Renal pelvis (tissue), 12 donors: ENCODE measurements at places on chromosomes 3 and 15.
A peak's percentile ranks its signal among the peaks of the same experiment; 100 is the strongest.

GRCh38 chr15:49379996-49380395 is 43.0 kb upstream of the FGF7 start:
- DNase-seq = no peak

GRCh38 chr3:188664795-188665194 is 507.0 kb upstream of the TPRG1 start:
- DNase-seq = no peak

GRCh38 chr15:45802140-45802539 is 167.3 kb downstream of the SQOR start:
- DNase-seq = no peak

DNA sequence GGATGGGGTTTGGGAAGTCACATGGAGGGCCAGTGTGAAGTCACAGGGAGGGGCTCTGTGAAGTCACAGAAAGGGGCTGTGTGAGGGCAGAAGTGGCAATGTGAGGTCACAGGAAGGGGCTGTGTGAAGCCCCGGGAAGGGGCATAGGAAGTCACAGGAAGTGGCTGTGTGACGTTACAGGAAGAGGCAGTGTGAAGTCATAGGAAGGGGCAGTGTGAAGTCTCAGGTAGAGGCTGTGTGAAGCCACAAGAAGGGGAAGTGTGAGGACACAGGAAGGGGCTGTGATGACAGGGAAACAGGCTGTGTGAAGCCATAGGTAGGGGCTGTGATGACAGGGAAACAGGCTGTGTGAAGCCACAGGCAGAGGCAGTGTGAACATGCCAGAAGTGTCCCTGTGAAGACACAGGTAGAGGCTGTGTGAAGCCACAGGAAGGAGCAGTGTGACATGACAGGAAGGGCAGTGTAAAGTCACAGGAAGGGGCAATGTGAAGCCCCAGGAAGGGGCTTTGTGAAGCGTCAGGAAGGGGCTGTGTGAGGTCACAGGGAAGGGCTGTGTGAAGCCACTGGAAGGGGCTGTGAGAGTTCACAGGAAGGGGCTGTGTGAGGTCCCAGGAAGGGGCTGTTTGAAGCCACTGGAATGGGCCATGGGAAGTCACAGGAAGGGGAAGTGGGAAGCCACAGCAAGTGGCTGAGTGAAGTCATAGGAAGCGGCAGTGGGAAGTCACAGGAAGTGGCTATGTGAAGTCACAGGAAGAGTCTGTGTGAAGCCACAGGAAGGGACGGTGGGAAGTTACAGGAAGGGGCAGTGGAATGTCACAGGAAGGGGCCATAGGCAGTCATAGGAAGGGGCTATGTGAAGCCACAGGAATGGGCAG is 37.1 kb downstream of the GASK1A start:
- DNase-seq = no peak

- DNase-seq = no peak
Observed at GRCh38 chr3:46996689-46997452, 17.4 kb downstream of the NBEAL2 start.

DNA sequence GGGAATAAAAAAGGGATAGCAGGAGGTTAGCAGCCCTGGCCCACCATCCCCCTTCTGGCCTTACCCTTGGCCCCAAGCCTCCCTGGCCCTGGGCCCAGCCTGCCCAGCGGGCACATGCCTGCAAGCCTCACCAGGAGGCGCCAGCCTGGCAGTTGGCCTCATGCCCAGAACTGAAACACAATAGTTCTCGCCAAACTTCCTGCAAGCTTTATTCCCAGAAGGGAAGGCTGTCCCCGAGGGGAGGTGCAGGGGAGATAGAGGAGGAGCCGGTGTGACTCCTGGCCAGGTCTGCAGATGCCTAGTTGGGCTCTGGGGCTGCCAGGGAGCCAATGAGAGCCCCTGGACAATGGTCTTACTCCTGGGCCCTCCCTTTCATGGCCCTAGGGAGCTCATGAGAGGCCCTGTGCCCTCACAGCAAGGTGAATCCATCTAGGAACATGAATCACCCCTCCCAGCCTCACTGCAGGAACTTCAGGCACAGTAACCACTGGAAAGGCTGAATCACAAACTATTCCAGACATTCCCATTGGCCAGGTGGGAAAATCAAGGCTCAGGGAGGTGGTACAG is 4.0 kb downstream of the CCDC33 start:
- peak; percentile 72 for DNase-seq

- no peak for DNase-seq
Observed at GRCh38 chr3:40653001-40653400, 128.2 kb downstream of the ZNF621 start.
